ENCODE measurements at places on chromosomes 12 and 14. TPM values are rescaled to one million over a fixed set of nuclear protein-coding genes. Genes with fewer than 3 reads are reported as not detected.

The ZFHX2 gene
- polyA plus RNA-seq, result not detected

The ALDH1L2 gene
- not detected for polyA plus RNA-seq

The TAS2R31 gene
- polyA plus RNA-seq, result not detected

The NRIP2 gene
- polyA plus RNA-seq, result 1.2 TPM

The NR4A1 gene
- 0.54 TPM for polyA plus RNA-seq

The NYNRIN gene
- 0.02 TPM for polyA plus RNA-seq

The CCDC184 gene
- 0.17 TPM for polyA plus RNA-seq

The OTX2 gene
- not detected for polyA plus RNA-seq

The IFNG-AS1 gene
- 0.24 TPM for polyA plus RNA-seq

The RNASE12 gene
- polyA plus RNA-seq, result not detected

The TMED10 gene
- 265 TPM for polyA plus RNA-seq

The CCDC38 gene
- polyA plus RNA-seq, result not detected

The OR4Q3 gene
- not detected for polyA plus RNA-seq

The PRH2 gene
- polyA plus RNA-seq, result not detected

The SLC5A8 gene
- polyA plus RNA-seq, result not detected

The AQP6 gene
- not detected for polyA plus RNA-seq

The OR11H12 gene
- not detected for polyA plus RNA-seq

The LIMA1 gene
- polyA plus RNA-seq, result 18.6 TPM

The ADAMTS20 gene
- not detected for polyA plus RNA-seq

The KERA gene
- not detected for polyA plus RNA-seq

The TMEM132D gene
- not detected for polyA plus RNA-seq

The FZD10 gene
- polyA plus RNA-seq, result not detected

The MFAP5 gene
- polyA plus RNA-seq, result not detected

The RFX4 gene
- polyA plus RNA-seq, result not detected

The GNB3 gene
- polyA plus RNA-seq, result not detected

The GPR162 gene
- polyA plus RNA-seq, result not detected

The AQP2 gene
- polyA plus RNA-seq, result not detected

The OTOGL gene
- polyA plus RNA-seq, result not detected

The TMEM30B gene
- 4.6 TPM for polyA plus RNA-seq

The ATF1 gene
- polyA plus RNA-seq, result 49.9 TPM

The FERMT2 gene
- not detected for polyA plus RNA-seq

The HOXC12 gene
- polyA plus RNA-seq, result not detected

The KRT2 gene
- 0.23 TPM for polyA plus RNA-seq

The STXBP6 gene
- not detected for polyA plus RNA-seq

The ANKRD33 gene
- polyA plus RNA-seq, result not detected

The FOXN4 gene
- polyA plus RNA-seq, result not detected

The OAS2 gene
- polyA plus RNA-seq, result 77.9 TPM

The SERPINA9 gene
- polyA plus RNA-seq, result not detected

The HRK gene
- polyA plus RNA-seq, result not detected

The BEGAIN gene
- polyA plus RNA-seq, result not detected

The TMEM233 gene
- polyA plus RNA-seq, result not detected

The SLC6A13 gene
- not detected for polyA plus RNA-seq

The TDG gene
- polyA plus RNA-seq, result 23.0 TPM

The HPD gene
- polyA plus RNA-seq, result not detected

The KRT73 gene
- polyA plus RNA-seq, result 1.1 TPM

The EPYC gene
- not detected for polyA plus RNA-seq

The TAS2R46 gene
- polyA plus RNA-seq, result 0.26 TPM

The RTN1 gene
- polyA plus RNA-seq, result 0.17 TPM

The CCDC175 gene
- polyA plus RNA-seq, result not detected

The SLC17A8 gene
- not detected for polyA plus RNA-seq

The KNTC1 gene
- polyA plus RNA-seq, result 2.6 TPM

All from CD4-positive, CD25-positive, alpha-beta regulatory T cell (primary cell).